T-helper 17 cell (primary cell): ENCODE measurements at places on chromosomes 3 and 15.
A peak's percentile ranks its signal among the peaks of the same experiment; 100 is the strongest.

DNA sequence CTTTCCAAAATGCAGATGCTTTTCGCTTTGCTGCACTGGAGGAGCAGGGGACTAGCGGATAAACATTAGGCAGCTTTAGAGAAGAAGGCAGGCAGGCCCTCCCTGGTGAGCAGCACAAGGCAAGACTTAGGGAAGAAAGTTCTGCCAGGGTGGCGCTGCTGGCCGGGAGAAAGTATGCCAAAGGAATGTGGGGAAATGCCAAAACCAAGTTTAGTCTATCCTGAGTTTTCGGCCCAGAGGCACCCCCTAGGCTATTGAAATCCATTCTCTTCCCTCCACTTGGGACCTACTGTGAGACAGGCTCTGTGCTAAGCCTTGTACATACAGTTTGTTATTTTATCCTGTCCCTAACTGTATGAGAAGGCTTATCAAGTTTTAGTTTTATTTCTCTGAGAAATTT is 9.2 kb downstream of the SHC4 start:
- no peak overlapping the region for H3K27ac ChIP-seq
- H3K27me3 ChIP-seq: peaks cover 54% of the 10 kb centered on the region
- H3K36me3 ChIP-seq: peaks cover 5% of the 10 kb centered on the region
- H3K4me1 ChIP-seq: no peaks in the 10 kb centered on the region
- no peak for DNase-seq

DNA sequence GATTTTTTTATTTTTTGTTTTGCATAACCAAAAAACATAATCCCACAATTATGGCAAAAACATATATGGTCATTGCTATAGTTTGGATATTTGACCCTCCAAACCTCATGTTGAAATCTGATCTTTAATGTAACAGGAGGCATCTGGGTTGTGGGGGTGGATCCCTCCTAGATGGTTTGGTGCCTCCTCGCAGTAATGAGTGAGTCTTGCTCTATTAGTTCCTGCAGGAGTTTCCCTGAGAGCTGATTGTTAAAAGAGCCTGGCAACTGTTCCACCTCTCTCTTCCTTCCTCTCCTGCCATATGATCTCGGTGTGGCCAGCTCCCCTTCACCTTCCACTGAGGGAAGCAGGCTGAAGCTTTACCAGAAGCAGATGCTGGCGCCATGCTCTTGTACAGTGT is 33.2 kb upstream of the TRIM59 start:
- H3K27me3 ChIP-seq: peaks cover 26% of the 10 kb centered on the region
- H3K4me3 ChIP-seq: no peak overlapping the region

- H3K36me3 ChIP-seq: peaks cover 2% of the 10 kb centered on the region
- peak overlapping the region; percentile 95 for H3K27ac ChIP-seq
- no peaks in the 10 kb centered on the region for H3K27me3 ChIP-seq
- H3K4me1 ChIP-seq: peaks cover 39% of the 10 kb centered on the region
Measured at GRCh38 chr3:177196456-177197040, 734 bp downstream of the TBL1XR1 start.

DNA sequence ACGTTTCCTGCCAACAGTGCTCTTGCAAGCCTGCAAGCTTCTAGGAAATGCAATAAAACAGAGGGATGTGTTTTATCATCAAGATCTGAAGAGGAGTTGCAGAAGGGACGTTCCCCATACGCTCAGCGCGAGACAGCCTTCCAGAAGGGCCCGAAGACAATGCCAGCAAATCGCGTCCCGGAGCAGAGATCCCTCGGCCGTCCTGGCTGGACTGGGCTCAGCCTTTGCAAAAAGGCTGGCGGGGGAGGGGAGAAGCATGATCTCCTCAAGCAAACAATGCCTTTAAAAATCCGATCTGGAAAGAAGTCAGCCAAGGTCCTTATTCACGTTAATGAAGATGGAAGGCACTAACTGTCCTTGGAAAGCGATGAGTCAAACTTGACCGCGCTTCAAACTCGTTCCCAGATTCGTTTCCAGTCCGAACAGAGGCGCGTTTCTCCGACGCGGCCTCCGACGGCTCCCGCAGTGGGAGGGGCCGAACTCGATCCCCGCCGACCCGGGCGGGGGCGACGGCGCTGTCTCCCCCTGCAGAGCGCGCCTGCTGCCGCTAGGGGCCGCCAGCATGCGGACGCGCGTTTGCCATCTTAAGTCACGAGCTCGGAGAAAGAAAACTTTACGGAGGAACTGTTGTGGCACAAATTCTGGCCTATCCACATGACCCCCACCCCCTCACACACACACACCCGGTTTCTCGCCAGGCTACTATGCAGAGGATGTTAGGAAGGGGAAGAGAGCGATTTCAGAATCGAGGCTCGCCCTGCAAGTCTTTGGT is 5.5 kb downstream of the BCL6 start:
- peak; percentile 72 for DNase-seq
- peak overlapping the region; percentile 99 for H3K27ac ChIP-seq
- H3K4me1 ChIP-seq: peaks cover 53% of the 10 kb centered on the region

DNA sequence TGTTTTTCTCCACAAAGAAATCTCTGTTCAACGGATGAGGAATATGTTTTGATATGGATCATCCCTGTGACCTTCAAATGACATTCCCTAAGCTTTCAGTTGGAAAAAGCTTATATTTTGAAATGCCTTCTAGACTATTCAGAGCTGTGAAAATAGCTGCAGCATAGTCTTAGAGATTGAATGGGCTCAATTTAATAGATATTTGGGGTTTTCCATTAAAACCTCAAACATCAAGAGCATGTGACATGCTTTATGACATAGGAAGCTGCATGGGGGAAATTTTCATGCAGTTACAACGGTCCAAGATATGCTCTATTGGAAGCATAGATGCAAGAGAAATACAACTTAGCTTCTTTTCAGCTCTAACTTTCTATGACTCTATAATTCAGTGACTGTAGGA is 102.8 kb downstream of the LSAMP start:
- no peaks in the 10 kb centered on the region for H3K4me1 ChIP-seq
- no peak for DNase-seq
- H3K4me3 ChIP-seq: no peak overlapping the region
- H3K27ac ChIP-seq: no peak overlapping the region

DNA sequence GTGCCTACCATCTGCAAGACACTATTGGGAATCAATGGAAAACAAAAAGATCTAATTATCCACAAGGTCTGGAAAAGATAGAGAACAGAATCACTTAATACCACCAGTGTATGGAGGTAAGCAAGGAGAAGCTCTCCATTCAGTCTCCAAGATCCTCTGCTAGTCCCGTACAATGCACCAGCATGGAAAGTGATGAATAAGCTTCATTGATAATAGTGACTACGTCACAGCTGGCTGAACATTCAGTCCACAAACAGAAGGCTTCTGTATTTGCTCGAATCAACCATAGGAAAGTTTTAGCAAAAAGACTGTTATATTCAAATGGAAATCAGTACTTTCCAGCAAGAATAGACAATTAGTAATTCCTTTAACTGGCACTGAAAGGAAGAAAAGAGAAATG is 42.9 kb downstream of the IGSF11 start:
- no peak overlapping the region for H3K4me3 ChIP-seq
- no peak for DNase-seq
- peaks cover 4% of the 10 kb centered on the region for H3K4me1 ChIP-seq
- H3K27ac ChIP-seq: no peak overlapping the region
- no peaks in the 10 kb centered on the region for H3K36me3 ChIP-seq

- H3K36me3 ChIP-seq: peaks cover 5% of the 10 kb centered on the region
- H3K4me1 ChIP-seq: no peaks in the 10 kb centered on the region
- H3K27me3 ChIP-seq: no peaks in the 10 kb centered on the region
- no peak overlapping the region for H3K27ac ChIP-seq
- DNase-seq: no peak
- no peak overlapping the region for H3K4me3 ChIP-seq
Measured at GRCh38 chr15:35312344-35312743, 227.2 kb upstream of the NANOGP8 start.

DNA sequence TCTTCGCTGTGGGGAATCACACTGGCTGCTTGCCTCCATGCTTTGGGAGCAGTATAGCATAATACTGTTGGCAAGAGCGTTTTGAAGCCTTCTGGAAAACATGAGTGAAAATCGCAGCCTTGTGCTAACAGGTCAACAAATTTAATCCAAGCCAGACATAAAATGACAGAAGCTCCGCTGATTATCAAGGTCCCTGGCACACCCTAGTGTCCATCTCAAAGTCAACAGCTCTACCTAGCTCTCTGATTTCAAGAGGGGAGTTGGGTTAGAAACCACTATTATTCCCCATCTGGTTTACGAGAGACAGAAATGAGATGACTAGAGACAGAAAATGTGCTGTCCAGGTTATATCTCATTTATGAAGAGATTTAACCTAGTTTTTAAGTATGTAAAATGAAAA is 73.6 kb upstream of the MDFIC2 start:
- no peaks in the 10 kb centered on the region for H3K4me1 ChIP-seq
- H3K36me3 ChIP-seq: no peaks in the 10 kb centered on the region
- no peaks in the 10 kb centered on the region for H3K27me3 ChIP-seq
- no peak overlapping the region for H3K4me3 ChIP-seq
- DNase-seq: no peak

DNA sequence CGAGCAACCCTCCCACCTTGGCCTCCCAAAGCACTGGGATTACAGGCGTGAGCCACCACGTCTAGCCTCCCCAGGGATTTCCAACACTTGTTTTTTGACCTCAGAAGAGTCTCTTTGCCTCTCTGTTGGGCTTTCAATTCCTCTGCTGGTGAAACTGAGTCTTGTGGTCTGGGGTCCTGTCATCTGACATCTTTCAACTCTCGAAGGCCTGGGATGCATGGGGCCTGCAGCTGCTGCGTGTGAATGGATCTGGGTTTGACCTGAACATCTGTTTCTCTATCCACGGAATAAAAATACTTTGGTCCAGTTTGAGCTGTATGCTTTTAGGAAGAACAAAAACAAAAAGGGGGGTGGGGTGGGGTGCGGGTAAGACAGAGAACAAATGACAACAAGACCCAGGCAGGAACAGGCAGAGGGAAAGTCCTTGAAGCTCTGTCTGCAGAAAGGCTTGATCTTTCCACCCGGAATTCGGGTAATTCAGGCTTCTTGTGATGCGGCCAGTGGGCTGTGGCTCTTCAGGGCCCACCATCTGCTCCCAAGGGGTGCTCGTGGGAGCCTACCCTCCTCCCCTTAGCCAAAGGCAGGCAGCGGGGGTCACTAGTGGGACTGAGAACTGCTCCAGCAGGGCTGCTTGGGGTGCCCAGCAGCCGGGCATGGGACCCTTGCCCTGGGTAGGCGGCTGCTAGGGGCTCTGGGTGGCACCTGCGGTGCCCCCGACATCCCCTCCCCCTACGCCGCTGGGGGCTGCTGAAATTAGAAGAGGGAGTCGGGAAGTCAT is 71.5 kb downstream of the SLC12A8 start:
- H3K4me3 ChIP-seq: peak overlapping the region; percentile 82
- peak overlapping the region; percentile 72 for H3K27ac ChIP-seq
- peaks cover 33% of the 10 kb centered on the region for H3K4me1 ChIP-seq
- no peaks in the 10 kb centered on the region for H3K36me3 ChIP-seq
- H3K27me3 ChIP-seq: no peaks in the 10 kb centered on the region

- H3K4me1 ChIP-seq: no peaks in the 10 kb centered on the region
- no peaks in the 10 kb centered on the region for H3K36me3 ChIP-seq
- H3K27ac ChIP-seq: no peak overlapping the region
- DNase-seq: no peak
- H3K4me3 ChIP-seq: no peak overlapping the region
Measured at GRCh38 chr3:26712211-26713026, 89.8 kb downstream of the LRRC3B start.

- no peaks in the 10 kb centered on the region for H3K36me3 ChIP-seq
- DNase-seq: no peak
- no peak overlapping the region for H3K27ac ChIP-seq
- no peak overlapping the region for H3K4me3 ChIP-seq
- H3K4me1 ChIP-seq: peaks cover 5% of the 10 kb centered on the region
- no peaks in the 10 kb centered on the region for H3K27me3 ChIP-seq
Measured at GRCh38 chr15:42876224-42876623, 44.4 kb downstream of the TTBK2 start.

- peaks cover 83% of the 10 kb centered on the region for H3K27me3 ChIP-seq
- H3K36me3 ChIP-seq: peaks cover 18% of the 10 kb centered on the region
- H3K4me3 ChIP-seq: peak within 1 kb of the TSS; percentile 87
Measured at GRCh38 chr15:76336254-76337058, at the start of gene ISL2. Gene ISL2 (plus strand): TSS chr15:76336773. CDS start chr15:76336884, 111 bp downstream.

GRCh38 chr3:55873523-55874254 is 386.6 kb upstream of the WNT5A start:
- H3K4me1 ChIP-seq: no peaks in the 10 kb centered on the region
- H3K27ac ChIP-seq: no peak overlapping the region
- no peak for DNase-seq
- no peaks in the 10 kb centered on the region for H3K36me3 ChIP-seq

DNA sequence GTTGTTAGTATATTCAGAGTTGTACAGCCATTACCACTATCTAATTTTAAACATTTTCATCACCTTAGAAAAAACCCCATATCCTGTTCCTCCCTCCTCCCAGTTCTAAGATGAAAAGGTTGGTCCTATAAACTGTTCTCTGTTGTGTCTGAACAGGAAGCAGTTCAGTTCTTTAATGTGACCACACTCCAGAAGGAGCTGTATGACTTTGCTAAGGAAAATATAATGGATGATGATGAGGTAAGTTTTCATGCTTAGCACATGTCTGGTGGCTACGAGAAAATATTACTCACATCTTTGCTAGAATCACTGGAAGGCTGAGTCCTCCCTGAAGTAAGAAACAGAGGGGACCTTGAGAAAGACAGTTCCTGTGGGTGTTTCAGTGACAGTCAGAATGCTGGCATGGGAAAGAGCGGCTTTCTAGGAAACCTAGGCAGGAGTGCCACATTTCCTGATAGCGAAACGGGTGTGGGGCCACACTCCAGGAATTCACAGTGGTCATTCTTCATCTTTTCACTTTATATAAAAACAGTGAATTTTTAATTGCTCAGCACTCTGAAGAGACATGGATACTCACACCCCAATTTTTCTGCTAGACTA is 20.3 kb downstream of the CRTAP start:
- no peak overlapping the region for H3K27ac ChIP-seq
- DNase-seq: no peak
- H3K4me3 ChIP-seq: no peak overlapping the region
- H3K4me1 ChIP-seq: peaks cover 5% of the 10 kb centered on the region
- no peaks in the 10 kb centered on the region for H3K27me3 ChIP-seq

DNA sequence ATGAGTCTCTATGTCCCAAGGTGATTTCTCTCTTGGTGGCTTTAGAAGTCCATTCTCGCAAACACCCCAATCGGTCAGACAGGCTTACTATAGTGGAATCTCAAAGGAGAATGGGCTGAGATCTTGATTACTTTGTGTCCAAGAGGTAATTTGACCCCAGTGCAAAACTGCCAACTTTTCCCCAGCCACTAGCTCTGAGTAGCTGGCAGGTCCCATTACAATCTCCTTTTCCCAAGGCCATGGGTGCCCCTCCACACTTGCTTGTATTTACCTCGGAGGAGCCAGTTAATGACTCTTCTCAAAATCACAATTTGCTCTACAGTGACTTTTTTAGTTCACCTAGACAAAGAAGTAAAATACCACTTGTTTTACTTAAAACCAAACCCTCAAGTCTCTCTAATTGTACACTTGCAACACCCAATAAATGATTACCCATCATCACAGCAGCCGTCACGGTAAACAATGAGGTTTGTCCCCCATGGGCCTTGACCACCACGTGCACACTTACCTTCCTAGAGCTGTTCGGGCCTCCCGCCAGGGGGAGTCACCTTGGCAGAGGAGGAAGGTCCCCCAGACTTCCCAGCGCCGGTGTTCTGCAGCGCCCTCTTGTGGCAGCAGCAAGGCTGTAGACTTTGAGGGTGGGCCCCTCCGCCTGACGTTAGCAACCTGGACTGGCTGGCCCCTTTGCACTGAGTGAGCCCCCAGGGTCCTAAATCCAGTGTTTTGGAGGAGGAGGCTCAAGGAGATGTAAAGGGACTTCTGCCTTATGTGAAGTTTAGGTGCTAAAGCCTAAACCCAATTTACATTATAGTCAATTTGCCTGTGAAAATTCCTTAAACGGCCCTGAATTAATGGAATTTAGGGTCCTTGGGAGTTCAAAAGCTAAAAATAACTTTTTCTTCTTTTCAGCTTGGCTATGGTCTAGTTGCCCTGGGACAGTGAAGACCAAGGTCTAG is 18.7 kb upstream of the HDAC11 start:
- DNase-seq: peak; percentile 62
- H3K27me3 ChIP-seq: peaks cover 24% of the 10 kb centered on the region
- H3K4me1 ChIP-seq: peaks cover 6% of the 10 kb centered on the region
- no peak overlapping the region for H3K27ac ChIP-seq
